ENCODE measurements at places on chromosomes 6 and 20.
A peak's percentile ranks its signal among the peaks of the same experiment; 100 is the strongest.

- peak; percentile 80 for DNase-seq
Observed at GRCh38 chr6:138987643-138988468, at the start of gene REPS1. REPS1 (minus strand) TSS chr6:138988253; CDS start chr6:138987682, 571 bp downstream.

- DNase-seq = no peak
Observed at GRCh38 chr20:17969278-17969883, 563 bp downstream of the MGME1 start.

- no peak for DNase-seq
Observed at GRCh38 chr6:21588481-21589351, 4.8 kb upstream of the SOX4 start.

DNA sequence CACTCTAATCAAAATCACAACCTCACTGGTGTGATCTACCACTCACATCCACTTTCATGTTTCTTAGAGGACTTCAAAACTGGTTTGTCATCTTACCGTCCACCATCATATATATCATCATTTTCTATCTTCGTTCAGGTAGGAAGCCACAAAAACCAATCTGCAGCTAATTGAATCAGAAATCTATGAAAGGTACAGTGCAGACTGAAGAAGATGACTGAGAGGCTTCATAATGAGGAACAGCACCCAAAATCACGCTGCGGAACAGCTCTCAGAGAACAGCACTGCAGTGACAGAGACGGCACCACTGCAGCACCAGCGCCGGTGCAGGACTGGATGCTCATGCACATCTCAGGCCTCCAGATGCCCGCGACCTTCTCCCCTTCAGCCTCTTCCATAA lies 13.0 kb downstream of the GMDS start:
- DNase-seq = no peak

- DNase-seq = no peak
Observed at GRCh38 chr6:47094241-47094925, 52.3 kb upstream of the ADGRF1 start.

- no peak for DNase-seq
Observed at GRCh38 chr6:109743739-109744138, 52.6 kb downstream of the FIG4 start.

DNA sequence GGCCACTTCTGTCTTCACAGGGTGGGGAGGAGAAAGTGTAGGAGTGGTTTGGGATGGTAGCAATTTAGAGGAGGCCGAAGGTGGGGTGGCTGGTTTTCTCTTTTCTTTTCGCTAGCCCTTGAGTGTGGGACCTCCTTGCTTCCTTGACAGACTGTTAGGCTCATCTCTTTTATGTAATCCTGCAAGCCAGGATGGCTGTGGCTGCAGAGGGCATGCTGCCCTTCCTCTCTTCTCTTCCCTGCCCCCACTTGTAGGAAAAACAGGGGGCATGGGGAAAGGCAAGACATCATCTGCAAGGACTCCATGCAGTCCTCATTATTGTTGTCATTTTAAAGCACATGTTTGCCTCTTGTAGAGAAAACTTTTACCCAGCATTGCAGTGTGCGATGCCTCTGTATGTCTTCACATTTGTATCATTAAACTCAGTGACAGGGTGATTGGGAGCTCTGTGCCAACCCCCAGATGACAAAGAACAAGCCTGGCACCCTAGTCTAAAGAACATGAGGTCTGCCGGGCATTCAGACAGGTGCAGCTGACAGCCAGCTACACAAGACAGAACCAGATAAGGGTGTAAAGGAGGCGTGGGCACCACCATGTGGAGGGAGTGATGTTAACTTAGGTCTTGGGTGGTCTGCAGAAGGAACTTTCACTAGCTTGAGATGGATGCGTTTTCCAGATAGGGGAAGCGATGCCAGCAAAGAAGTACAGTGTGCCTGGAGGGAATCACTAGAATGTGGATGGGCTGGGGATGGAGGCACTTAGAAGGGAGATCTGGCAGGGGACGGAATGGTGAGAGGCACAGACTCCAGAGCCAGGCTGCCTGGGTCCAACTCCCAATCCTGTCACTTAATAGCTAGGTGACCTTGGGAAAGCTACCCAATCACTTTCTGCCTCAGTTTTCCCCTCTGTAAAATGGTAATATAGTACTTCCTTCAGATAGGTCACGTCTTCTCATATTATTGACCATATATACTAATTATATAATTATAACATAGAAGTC lies 207.6 kb downstream of the TBC1D7 start:
- DNase-seq = no peak

DNA sequence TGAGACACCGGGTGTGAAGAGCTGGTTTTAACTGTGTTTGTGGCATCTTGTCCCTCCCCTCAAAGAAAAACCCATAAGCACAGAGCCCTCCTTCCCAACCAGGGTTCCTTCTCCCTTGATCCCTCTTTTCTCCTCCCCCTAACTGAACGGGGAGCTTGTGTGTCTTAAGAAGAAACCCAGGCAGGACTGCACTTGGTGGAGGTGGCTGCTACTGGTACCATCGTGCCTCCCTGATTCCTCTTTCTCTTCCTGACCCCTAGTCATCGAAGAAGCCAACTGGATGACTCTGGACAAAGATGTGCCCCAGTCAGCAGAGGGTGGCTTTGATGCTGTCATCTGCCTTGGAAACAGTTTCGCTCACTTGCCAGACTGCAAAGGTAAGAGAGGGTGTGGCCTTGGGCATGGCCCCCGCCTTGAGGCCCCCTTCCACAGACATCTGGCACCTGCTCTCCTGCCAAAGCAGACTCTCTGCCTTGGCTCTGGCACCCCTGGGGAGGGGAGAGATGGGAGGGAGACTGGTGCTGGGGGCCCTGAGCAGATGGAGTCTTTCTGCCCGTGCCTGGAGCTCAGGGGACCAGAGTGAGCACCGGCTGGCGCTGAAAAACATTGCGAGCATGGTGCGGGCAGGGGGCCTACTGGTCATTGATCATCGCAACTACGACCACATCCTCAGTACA lies 2.1 kb downstream of the GNMT start:
- DNase-seq = no peak

- DNase-seq = no peak
Observed at GRCh38 chr6:136173519-136174507, 76.3 kb downstream of the MTFR2 start.

DNA sequence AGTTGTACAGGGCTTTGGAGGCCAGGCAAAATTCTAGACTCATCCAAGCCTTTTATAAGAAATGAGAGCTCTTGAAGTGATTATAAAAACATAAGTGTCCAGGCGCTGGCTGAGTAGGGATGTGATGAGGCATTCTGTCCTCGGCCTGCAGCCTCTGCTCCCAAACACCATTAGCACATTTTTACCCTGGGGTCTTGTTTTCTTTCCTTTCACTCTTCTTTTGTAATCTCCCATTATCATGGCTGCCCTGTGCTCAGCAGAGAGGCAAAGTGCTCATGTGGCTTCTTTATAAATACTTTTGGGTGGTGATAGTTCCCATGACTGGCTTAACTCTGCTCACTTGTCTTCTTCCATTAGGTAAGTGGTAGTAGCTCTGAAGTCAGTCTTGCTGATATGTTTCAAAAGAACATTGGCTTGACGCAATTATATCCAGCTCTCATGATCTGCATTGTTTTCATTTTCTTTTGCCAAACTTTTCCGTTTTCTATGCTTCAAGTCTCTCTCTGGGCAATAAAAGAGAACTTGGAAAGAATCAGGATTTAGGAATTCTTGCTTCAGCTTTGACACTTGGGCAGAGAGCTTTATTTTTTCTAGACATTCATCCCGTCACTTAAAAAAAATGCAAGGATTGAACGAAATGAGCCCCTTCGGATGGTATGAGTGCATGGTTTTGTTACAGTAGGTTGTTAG lies 61.1 kb downstream of the CAP2 start:
- no peak for DNase-seq

DNA sequence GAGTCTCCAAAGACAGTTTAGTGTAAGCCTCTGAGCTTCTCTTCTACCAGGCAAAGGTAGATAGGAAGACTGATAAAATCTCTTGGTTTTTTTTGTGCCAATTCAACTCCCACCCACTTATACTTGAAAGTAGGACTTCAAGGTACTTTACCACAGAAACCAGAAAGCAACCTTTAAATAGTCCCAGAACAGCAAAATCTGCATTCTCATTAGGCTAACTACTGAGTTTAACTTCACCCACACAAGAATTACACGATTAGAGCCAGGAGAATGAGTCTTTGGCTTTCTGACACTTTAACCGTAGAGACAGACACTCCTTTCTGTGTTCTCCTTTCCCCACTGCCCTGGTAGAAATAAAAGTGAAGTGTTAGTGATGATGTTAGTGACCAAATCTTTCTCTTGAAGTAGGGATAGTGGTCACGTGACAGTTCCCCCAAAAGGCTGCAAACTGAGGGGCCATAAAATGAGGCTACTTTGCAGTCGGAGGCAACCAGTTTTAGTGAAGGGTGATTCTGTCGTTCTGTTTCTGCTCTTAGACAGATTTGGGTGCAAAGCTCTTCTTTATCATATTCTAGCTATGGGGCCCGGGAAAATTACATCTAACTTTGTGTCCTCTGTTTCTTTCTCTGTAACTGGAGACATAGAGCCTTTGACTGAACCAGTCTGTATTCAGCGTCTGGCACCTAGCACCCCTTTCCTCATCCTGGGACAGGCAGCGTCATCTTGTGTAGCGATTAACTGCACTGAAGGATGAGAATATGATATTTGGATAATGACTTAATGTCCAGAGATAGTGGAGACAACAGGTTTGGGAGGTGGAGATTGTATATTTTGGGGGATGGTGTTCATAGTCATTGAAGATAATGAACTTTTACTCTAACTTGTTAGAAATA lies 206.4 kb upstream of the CITED2 start:
- no peak for DNase-seq

- no peak for DNase-seq
Observed at GRCh38 chr20:56420940-56421688, 9.1 kb downstream of the CASS4 start.

DNA sequence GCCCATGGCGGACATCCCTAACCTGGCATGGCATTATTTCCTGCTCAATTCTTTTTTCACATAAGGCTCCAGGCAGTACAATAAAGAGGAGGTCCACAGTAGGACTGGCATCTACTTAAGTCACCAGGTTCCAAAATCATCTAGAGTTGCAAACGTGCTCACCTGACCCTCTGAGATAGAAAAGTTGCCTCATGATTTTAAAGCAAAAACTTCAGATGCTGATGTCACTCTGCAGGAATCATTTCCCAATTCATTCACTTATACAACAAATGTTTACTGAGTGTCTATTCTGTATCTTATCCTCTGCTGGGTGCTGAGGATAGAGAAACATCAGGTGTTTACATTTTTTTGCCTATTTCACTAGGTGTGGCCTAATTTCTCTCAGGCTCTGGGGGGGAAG lies 2.2 kb downstream of the ADGRF4 start:
- DNase-seq = no peak

DNA sequence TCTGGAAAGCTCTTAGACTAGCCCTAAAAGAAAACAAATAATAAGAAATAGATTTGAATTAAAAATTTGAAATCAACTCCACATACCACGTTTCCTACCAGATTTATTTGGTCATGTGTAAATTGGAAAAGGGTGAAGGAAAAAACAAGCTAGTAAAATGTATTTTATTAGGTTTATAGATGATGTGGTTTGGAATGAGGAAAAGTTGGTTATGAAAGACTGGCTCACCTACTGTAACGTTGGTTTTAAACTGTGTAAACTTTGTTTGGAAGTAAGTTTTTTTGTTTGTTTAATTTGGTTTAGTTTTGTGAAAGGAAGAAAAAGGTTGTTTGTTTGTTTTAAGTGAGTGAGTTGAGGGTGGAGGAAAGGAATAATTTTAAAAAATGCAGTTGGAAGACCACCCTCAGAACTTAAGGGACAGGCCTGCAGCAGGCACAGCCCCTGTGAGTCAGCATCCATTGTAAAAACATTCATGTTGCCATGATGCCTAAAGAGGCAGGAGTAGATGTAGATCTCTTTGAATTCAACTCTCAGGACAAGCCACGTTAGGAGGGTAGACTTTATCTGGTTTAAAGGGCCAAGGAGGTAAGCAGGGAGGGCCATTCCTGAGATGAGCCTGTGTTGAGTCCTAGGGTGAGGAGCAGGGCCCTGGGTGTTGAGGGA lies 93.7 kb upstream of the SCGN start:
- DNase-seq = no peak

DNA sequence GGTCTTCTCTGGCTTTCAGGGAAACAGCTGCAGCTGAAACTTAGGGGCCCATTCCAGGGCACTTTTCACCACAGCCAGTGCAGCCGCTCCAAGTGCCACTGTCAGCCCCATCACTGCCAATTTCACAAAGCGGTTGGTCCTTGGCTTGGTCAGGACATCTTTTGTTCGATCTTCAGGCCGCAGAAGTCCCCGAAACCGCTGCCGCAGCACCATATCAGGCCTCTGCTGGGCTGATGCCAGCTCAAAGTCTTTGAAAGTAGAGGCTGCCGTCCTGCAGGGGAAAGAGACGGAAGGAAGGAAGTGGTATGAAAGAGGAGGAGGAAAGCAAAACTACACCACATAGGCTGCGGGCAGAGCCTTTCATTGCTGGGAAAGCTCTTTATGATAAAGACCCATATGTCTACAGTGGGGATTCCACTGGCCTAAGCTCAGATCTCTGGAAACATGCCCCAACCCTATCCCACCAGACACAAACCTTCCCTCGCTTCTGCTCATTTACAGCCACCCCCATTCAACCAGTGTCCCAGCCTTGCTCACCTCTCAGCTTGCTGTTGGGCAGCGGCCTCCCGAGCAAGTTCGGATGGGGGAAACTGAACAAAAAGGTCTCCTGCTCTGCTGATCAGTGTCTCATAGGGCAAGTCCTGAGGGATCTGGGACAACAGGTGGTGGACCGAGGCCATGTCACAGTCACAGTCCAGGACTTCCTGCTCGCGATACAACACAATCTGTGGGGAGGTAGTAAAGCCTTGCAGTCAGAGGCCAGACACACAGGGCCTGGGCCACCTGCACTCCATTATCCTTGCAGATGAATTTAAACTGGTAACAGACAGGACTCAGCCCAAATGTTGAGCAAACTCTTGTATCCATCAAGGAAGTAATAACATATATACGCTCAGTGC lies 23.5 kb downstream of the TBC1D20 start:
- no peak for DNase-seq

DNA sequence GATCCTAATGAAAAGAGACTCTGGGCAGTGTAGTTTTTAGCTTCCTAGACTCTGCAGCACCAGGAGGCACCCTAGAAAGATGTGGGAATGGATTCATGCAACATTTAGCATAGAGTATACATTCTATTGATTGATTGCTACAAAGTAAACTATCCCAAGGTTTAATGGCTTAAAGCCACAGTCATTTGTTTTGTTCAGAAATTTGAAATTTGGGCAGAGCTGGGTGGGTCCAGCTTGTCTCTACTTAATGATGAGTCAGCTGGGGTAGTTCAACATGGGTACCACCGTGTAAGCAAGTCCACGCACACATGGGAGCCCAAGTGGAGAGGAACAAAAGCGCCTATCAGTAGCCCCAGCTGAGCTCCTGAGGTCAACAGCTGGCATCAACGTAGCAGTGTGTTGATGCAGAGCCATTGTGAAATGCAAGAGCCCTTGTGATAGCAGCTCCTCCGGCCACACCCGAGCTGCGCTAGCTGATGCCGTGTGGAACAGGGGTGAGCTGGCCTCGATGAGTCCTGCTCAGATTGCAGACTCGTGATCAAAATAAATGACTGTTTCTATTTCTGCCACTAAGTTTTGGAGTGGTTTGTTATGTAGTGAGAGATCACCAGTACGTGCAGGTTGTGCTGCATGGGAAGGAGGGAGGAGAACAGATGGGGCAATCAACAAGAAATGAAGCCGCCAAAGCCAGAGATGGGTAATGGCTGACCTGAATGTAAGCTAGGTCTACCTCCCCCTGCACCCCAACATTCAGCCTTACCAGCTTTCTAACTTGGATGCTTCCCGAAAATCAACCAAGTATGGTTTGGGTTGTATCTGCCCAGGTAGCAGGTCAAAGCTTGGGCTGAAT lies 45.7 kb upstream of the TRAF3IP2 start:
- no peak for DNase-seq

GRCh38 chr20:17832236-17832915 lies 132.6 kb downstream of the BANF2 start:
- DNase-seq = no peak

Measured in stimulated activated CD4-positive, alpha-beta T cell treated with anti-CD3 and anti-CD28 coated beads, Interleukin-12 subunit alpha, Interleukin-12 subunit beta, amount 100 ng/mL, for 24 hours (primary cell).